ENCODE measurements at places on chromosomes 2 and 18.

GRCh38 chr2:151973901-151974199 lies 125.0 kb downstream of the CACNB4 start:
- no peak for DNase-seq

DNA sequence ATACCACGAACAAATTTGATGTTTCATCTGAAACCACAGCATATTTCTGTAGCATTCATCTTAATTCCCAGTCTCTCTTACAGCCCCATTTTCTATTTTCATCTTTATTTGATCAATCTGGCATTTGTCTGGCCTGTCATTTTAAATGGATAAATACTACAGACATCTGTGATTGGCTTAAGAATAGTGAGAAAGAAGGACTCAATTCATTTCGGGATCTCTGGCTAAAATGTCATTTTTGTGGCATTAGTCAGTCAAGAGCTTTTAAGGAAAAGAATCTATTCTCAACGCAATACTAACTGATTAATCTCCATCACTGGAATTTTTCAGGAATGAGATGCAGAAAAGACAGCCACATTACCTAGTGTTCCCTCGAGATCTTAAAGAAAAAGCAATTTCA lies 585.9 kb downstream of the IRS1 start:
- DNase-seq: no peak

GRCh38 chr2:133888107-133888506 lies 319.8 kb upstream of the NCKAP5 start:
- DNase-seq: no peak

DNA sequence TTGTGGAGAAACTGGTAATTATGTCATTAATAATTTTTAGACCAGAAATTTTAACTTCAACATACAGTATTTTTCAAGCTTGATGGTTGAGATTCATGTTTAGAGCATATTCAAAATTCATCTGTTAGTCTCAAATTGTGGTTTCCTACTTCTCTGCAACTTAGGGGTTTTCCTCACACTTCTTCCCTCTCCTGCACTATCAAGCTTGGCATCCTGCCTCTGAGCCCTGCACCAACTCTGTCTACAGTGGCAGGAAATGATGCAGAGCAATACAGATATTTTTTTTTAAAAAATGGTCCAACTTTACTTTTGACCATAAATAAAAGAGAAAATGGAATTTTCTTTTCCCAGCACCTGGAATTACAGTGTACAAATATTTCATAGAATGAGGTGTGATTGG lies 247.3 kb downstream of the NUP35 start:
- DNase-seq: no peak

GRCh38 chr2:31835450-31835849 lies 175.4 kb downstream of the MEMO1 start:
- DNase-seq: no peak

DNA sequence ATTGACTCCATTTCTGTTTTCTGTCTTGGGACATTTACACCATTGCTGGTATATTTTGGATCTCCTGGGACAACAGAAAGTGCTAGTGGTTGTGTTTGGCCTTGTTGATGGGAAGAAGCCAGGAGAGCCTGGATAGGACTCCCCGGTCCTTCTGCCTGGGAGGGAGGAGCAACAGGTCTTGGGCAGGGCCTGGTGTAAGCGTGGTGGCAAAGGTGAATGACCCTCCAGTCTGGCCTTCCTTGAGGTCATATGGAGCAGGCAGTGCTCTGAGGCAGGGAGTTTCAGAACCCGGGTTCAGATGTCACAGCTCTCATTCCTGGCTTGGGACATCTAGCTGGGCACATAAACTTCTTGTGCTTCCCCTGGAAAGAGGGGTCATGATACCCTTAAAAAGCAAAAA lies 56.0 kb upstream of the RBM44 start:
- DNase-seq: no peak

- no peak for DNase-seq
Measured at GRCh38 chr2:104733226-104733943, 120.5 kb upstream of the POU3F3 start.

- DNase-seq: no peak
Measured at GRCh38 chr18:78080761-78081160, 831.1 kb downstream of the GALR1 start.

- DNase-seq: no peak
Measured at GRCh38 chr2:10923008-10923375, 11.3 kb downstream of the KCNF1 start.

- DNase-seq: no peak
Measured at GRCh38 chr18:28606686-28607085, 429.8 kb upstream of the CDH2 start.

GRCh38 chr2:30504731-30505130 lies 57.7 kb downstream of the LCLAT1 start:
- no peak for DNase-seq

- no peak for DNase-seq
Measured at GRCh38 chr2:60098996-60099395, 454.5 kb downstream of the BCL11A start.

DNA sequence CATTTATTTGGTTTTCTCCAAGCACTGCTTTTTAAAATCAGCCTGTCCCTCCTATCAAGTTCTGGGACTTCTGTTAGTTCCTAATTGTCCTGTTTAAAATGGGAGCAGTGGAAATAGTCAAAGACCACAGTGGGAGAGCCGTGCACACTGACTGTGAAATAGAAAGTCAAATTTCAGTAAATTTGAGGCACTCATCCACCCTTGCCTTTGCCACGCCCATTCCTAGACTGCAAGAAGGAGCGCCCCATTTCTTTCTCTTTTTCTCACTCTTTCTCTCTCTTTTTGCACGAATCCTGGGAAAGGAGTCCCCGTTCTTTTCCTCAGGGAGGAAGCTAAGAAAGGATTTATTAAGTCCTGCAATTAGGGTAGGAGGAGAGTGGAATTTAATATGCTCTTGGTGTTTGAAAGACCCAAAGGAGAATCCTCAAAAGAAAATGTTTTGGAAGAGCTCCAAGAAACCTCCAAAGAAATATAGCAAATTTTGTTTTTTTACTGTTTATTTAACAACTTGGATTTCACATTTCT lies 7.5 kb downstream of the COL6A3 start:
- DNase-seq: no peak

GRCh38 chr2:196293751-196294515 lies 122.6 kb upstream of the STK17B start:
- no peak for DNase-seq

- DNase-seq: no peak
Measured at GRCh38 chr2:230828272-230828961, 36.3 kb upstream of the ITM2C start.

DNA sequence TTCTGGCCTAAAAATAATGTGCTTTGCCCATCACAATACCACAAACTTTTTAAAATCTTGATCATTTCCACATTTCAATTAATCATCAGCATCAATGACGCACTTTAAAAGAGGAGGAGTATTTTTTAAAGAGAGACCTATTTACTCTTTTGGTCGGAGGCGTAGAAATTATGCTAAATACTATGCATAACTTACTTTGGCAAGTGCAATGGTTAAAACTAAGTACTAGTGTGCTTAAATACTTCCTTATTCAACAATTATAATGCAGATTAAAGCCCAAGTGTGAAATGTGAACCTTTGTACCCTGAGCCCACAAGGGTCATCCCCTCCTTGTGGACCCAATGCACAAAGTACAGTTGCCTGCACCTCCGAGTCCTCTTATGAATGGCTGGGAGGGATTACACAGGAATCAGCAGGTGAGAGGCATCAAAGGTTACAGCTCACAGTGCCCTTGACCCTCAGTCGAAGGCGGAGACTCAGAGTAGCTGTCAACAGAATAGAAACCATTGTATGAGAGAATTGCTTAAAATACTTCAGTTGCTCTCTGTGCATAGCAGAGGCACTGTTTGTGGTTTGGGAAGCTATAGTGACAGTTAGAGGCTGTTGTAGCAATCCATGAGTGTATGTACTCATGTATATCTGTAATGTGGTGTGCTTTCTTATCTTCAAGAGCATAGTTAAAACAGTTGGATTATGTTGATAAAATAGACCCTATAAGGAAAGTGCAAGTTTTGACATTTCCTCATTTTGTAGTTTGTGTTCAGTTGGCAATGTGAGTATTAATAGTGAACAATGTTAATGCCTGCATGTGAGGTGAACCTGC lies 151.7 kb upstream of the ITGA4 start:
- DNase-seq: no peak

DNA sequence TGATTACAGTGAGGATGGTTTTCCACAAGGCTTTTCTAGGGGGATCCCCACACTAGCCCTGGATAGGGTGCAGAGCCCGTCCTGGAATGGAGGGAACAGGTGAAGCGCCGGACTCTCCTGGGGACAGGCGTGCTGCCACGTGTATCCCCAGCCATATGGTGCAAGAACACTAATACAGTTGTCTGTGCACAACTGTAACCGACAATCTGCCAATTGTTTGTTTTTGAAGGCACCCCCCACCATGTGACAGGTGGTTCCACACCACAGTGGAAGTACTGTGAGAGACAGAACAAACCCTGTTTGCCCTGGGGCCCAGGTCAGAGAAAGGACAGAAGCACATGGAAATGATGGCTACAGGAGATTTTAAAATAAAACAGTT lies 52.9 kb downstream of the MYCN start:
- no peak for DNase-seq

DNA sequence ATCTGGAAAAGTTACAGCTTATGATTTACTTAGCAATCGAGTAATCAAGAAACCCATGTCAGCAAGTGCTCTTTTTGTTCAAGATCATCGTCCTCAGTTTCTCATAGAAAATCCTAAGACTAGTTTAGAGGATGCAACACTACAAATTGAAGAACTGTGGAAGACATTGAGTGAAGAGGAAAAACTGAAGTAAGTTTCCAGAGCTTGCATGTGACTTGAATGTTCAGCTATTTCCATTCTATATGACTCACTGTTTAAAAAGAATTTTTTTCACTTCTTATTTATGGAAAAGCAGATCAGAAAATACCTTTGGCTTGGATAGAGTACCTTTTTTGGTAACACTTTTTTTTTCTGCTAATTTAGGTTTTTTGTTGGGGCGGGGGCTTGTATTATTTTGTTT lies 70.7 kb downstream of the PMS1 start:
- DNase-seq: no peak

GRCh38 chr2:161969159-161969558 lies 104.9 kb downstream of the DPP4 start:
- DNase-seq: no peak

GRCh38 chr2:241980193-241980592 lies 110.7 kb downstream of the RTP5 start:
- DNase-seq: no peak

- no peak for DNase-seq
Measured at GRCh38 chr2:192053921-192054320, 140.8 kb downstream of the TMEFF2 start.

GRCh38 chr18:61340148-61340547 lies 6.9 kb downstream of the CDH20 start:
- DNase-seq: no peak

DNA sequence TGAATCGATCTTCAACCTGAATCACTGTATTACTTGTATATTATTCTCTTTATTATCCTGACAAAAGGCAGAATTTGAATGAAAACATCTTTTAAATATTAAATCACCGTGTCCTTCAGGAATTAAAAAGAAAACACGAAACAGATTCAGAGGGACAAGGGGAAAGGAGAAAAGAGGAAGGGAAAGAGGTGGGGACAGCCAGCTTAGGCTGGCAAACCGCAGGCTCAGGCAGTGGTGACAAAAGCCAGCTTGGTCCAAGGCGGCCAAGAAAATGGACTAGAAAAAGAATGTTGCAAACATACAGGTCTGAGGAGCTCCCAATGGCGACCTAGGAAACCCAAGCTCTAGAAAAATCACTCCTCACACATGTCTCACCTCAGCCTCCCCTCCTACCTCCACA lies 6.8 kb downstream of the B4GALT6 start:
- no peak for DNase-seq

GRCh38 chr2:231928481-231928880 lies 2.3 kb upstream of the NPPC start:
- DNase-seq: no peak

DNA sequence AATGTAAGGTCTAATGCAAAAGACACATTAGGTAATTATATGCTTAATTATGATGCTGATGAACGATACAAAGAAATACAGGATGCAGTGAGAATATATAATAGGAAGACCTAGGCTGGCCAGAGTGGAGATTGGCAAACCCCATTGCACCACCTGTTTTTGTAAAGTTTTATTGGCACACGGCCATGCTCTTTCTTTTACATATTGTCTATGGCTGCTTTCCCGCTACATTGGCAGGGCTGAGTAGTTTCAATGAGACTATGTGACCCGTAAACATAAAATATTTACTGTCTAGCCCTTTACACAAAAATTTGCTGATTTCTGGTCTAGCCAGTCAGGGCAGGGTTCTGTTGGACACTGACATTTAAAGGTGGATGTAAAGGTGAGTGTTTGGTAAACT lies 5.4 kb downstream of the SEC11C start:
- DNase-seq: no peak

GRCh38 chr18:24535527-24536295 lies 75.3 kb downstream of the HRH4 start:
- no peak for DNase-seq

- DNase-seq: no peak
Measured at GRCh38 chr2:45777996-45778719, 126.7 kb downstream of the PRKCE start.

GRCh38 chr18:10057894-10058791 lies 144.3 kb downstream of the VAPA start:
- DNase-seq: no peak

DNA sequence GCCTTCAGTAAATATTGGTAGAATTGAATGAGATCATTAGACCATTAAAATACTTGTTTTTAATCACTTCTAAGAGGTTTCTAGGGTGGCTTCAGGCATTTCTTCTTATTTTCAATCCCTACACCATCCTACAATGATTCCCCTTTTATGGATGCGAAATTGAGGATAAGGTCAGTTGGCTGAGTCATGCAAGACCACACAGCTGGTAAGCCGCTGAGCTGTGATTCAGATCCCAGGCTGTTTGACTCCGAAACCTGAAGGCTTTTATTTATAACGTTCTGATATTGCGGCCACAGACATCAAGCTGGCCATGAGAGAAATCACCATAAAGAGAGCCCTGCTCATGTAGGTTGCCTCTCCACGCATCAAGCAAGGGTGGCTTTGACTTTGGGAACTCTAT lies 133.4 kb downstream of the VAPA start:
- DNase-seq: no peak

DNA sequence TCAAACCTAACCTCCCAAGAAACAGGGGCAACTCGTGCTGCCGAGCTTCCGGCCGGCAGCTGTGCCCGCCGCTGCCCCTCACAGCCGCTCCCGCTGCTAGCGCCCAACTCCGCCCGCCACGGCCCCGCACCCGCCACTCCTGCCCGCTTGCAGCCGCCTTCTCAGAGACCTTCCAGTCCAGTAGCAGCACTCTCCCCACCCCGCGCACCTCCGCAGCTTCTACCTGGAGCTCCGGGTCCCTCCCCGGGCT lies 722 bp upstream of the C2orf15 start:
- DNase-seq: no peak

GRCh38 chr2:191150600-191151330 lies at the start of gene STAT4:
Gene STAT4 (minus strand): TSS chr2:191150994. CDS start chr2:191148203, 2,791 bp downstream.
- DNase-seq: peak; percentile 38
